ENCODE measurements at places on chromosomes 5 and 9.

- DNase-seq = no peak
Observed at GRCh38 chr5:102762095-102762534, 7.0 kb downstream of the PAM start.

GRCh38 chr9:5375091-5375490 is 35.4 kb upstream of the RLN1 start:
- DNase-seq = no peak

- no peak for DNase-seq
Observed at GRCh38 chr5:157976429-157976828, 117.5 kb upstream of the CLINT1 start.

GRCh38 chr9:5425006-5425628 is 12.6 kb downstream of the PLGRKT start:
- DNase-seq = peak; percentile 36

DNA sequence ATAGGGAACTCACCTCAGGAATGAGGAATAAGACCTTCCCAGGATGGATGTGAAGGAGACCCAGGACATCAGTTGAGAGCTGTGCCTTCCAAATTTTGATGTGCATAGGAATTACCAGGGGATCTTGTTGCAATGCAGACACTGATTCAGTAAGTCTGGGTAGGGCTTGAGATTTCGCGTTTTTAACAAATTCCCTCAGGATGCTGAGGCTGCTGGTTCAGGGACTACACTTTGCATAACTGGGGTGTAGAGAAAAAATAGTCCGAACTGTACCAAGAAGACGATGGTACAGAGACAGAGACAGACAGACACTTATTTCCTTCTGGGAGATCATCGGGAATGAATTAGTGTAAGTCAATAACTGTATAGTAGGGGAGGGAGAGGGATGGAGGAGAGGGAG is 82.3 kb upstream of the FREM1 start:
- peak; percentile 36 for DNase-seq

DNA sequence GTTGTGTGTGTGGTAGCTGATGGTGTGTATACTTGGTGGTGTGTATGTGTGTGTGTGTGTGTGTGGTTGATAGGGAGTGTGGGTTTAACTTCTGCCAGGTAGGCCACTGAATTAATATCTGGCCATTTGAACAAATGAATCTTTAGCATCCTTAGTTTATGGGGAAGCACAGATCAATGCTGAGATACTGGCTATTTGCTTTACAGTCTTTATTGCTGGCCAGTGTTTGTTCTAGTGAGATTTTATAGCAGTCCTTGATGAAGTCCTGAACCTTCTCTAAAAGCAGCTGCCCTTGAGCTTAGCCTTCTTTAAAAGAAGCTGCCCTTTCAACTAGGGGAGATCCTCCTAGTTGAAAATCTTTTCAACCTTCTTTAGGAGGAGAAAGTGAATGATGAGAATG is 69.3 kb downstream of the MACIR start:
- DNase-seq = no peak

GRCh38 chr5:160835376-160835775 is 16.6 kb downstream of the ATP10B start:
- no peak for DNase-seq

- no peak for DNase-seq
Observed at GRCh38 chr9:99605016-99605743, 216.5 kb upstream of the NR4A3 start.

GRCh38 chr9:92661743-92662142 is 8.2 kb downstream of the IPPK start:
- DNase-seq = peak; percentile 68

DNA sequence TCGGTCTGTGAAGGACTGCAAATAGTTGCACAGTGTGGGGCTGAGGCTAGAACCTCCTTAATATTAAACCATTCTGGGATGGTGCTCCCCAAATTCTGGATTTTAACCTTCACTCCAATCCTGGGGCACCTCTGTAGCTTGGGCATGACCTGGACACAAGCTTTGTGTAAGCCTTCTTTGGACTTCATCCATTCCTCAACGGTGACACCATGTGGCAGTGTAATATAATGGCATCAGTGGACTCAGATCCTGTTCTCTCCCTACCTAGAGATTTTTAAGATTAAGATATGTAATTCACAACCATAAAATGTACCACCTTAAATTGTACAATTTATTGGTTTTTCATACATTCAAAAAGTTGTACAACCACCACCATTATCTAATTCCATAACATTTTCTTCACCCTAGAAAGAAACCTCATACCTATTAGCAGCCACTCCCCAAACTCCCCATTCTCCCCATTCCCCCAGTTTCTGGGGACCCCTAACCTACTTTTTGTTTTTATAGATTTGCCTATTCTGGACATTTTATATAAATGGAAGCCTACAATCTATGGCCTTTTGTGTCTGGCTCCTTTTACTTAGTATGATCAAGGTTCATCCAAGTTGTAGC is 4.8 kb upstream of the PLGRKT start:
- peak; percentile 74 for DNase-seq

GRCh38 chr5:176133289-176133870 is 104.8 kb upstream of the SIMC1 start:
- no peak for DNase-seq

- peak; percentile 73 for DNase-seq
Observed at GRCh38 chr5:157761690-157762621, 18.4 kb downstream of the LSM11 start.

GRCh38 chr9:124321416-124321815 is 63.7 kb downstream of the NEK6 start:
- DNase-seq = no peak

DNA sequence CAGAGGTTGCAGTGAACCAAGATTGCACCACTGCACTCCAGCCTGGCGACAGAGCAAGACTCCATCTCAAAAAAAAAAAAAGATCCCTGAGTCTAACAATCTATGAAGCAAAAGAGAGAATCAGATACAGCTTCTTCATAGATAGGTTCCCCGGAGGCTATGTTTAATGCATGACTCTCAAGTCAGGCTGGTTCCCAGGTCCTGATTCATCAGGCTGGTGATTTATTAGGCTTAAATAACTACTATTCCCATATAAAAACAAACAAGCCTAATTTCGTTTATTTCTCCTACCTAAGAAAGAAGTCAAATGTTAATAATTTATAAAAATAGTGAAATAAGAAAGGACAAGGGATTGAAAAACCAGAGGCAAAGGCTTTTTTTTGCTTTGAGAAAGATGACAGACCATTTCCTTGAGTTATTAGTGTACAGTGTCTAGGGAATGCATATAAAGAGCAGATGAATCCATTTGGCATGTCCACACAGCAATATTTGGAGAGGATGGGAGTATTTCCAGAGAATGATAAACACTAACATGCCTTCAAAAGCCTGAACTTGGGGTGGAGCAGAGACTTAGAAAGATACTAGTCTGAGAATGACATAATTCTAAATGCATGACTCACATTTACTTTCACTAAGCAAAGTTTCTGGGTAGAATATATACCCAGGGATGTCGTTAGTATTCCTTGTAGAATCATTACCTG is 115.3 kb downstream of the NREP start:
- DNase-seq = no peak

DNA sequence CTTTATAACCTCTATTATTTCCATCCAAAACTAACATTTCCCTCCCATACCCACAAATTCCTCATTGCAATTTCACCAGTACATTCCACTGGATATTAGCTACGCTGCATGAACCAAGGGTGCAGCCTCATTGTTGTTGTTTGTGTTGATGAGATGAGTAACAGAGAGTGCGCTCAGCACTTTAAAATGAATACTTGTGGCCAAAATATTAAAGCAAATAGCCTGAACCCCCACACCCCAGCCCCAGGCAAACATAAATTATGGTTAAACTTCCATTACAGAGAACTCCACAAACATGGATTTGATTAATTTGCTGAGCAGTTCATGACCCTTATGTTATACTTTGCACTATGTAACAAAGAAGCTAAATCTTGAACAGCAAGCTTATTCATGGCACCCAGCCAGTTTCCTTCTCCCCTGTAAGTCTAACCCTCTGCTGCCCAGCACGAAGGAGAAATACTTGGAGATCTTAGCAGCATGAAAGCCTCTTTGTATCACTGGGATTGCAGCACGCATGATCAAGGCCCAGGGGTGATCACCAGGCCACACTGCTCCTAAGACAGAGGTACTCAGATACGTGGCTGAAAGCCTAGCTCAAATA is 205.0 kb downstream of the DOCK8 start:
- no peak for DNase-seq

GRCh38 chr5:115524199-115524847 is 20.3 kb downstream of the FEM1C start:
- DNase-seq = no peak

DNA sequence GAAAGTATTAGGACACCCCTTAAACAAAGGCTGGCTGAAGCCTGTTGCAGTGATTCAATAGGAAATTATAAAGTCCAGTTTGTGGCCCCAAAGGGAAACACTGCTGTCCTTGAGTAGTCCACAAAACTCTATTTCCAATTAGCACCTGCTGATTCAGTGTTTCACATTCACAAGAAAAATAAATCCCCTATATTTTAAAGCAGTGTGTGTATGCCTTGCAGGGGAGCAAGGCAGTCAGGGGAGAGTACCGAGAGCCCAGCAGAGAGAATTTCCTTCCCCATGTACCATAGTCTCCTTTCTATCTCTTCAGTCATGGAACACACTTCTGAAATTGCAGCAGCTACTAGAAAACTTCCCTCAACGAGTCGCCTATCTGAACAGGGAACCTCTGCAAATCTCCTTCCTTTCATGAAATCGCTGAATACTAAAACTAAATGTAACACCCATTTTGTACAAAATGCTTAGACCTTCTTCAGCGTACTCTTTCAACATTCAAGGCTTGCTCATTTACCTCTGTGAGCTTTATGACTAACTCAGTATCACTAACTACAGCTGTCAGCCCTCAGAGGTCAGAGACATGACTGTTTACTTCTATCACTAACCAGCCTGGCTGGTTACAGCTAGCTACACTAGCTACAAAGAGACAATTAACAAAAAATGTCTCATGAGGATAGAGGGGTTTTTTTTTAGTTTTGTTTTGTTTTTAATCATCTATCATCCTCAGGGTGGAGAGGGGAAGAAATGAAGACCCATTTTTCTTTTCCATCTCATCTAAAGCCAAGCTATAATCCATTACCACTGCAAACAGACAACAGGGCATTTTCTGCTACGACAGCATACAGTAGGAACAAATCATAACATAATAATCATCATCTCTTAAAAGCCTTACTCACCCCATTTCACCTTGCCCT is 188.7 kb downstream of the EBF1 start:
- no peak for DNase-seq

GRCh38 chr5:44046619-44047364 is 342.4 kb downstream of the FGF10 start:
- DNase-seq = no peak

GRCh38 chr5:170266570-170267381 is 30.8 kb downstream of the LCP2 start:
- no peak for DNase-seq

DNA sequence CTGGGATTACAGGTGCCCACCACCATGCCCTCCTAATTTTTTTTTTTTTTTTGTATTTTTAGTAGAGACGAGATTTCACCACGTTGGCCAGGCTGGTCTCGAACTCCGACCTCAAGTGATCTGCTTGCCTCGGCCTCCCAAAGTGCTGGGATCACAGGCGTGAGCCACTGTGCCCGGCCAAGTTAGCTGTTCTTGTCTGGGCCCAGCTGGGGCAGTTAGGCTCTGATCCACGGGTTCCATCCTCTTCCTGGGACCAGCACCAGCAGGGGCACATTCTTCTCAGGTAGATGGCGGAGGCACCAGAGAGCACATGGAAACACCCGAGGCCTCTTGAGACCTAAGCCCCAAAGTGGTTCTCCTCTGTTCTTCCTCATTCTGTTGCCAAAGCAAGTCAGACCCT is 281.6 kb downstream of the PBX3 start:
- DNase-seq = no peak

DNA sequence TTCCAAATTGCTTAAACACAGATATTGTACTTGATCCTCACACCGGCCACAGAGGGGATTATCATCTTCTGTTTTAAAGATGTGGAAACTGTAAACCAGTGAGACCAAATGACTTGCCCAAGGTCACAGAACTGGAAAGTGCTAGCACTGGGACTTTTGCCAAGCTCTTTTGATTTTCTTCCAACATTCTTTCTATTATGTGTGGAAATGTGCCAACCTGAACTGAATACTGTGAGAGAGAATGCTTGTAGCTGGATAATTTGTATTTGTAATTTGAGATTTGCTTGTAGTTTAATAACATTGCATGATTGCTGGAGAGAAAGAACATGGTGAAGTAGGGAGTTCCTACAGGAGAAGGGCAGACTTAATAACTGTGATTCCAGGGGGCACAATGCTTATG is 977.9 kb upstream of the NUDT12 start:
- no peak for DNase-seq

GRCh38 chr5:82679660-82680059 is 397.5 kb downstream of the TMEM167A start:
- no peak for DNase-seq

GRCh38 chr5:31334061-31334860 is 140.8 kb downstream of the CDH6 start:
- no peak for DNase-seq

DNA sequence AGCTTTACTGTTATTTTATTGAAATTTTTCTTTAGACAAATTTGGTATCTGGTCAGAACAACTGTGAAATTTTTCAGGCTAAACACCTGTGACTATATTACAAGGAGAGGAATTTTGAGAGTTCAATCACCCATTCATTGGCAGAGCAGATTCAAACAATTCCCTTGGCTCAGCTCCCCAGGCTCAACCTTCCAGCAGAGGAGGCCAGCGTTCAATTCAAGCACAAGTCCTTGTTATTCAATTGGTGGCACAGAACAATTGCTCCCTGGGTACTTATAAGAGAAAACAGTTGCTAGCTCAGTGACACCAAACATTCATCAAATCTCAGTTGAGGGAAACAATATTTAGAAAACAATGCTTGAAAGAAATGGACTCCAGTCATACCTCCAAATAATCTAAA is 83.3 kb downstream of the SUSD1 start:
- peak; percentile 13 for DNase-seq

DNA sequence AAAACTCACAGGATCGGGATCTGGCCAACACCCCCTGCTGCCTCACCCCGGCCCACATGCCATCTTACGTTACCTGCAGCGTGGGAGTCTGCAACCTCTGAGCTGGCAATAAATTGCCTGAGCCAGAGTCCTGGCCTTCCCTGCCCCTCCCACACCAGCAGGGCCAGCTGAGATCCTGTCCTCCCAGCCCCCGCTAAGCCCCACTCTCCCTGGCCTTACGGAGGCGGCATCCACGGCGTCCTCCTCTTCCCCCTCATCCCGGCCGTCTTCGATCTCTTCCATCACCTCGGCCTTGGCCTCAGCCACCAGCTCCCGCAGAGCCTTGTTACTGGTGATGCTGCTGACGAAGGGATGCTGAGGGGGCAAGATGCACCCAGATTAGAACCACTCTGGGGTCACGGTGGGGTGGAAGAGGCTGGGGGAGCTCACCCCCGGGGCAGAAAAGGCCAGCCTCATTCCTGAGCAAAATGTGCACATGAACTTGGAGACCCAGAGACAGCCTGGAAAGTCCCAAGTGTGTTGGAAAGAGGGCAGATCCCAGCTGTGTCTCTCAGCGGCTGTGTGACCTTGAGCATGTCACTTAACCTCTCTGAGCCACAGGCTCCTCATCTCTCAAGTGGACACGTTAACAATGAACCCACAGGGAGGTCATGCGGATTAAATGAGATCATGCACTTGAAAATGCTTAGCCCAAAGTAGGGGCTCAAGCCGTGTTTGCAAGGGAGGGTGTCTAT is 89.9 kb upstream of the FBXW11 start:
- no peak for DNase-seq

Data from NCI-H2081 (cell line).